ENCODE measurements at places on chromosomes 6 and 20.

DNA sequence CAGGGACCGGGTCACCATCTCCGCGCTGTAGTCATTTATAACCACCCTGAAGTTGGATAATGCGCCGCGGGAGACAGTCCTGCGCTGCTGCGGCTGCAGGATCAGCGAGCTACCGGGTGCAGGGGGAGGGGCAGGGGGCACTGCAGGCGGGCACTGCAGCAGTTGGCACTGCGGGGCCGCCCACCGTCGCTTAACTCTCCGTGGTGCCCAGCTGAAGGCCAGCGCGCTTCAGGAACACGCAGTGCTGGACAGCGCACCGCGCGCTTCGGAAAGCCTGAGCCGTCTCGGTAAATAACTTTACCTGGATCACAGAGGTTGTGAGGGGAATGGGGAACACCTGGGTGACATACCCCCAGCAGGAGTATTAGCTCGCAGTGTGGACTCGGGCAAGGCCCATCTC, 12.4 kb upstream of the LRFN2 start:
- DNase-seq: no peak

DNA sequence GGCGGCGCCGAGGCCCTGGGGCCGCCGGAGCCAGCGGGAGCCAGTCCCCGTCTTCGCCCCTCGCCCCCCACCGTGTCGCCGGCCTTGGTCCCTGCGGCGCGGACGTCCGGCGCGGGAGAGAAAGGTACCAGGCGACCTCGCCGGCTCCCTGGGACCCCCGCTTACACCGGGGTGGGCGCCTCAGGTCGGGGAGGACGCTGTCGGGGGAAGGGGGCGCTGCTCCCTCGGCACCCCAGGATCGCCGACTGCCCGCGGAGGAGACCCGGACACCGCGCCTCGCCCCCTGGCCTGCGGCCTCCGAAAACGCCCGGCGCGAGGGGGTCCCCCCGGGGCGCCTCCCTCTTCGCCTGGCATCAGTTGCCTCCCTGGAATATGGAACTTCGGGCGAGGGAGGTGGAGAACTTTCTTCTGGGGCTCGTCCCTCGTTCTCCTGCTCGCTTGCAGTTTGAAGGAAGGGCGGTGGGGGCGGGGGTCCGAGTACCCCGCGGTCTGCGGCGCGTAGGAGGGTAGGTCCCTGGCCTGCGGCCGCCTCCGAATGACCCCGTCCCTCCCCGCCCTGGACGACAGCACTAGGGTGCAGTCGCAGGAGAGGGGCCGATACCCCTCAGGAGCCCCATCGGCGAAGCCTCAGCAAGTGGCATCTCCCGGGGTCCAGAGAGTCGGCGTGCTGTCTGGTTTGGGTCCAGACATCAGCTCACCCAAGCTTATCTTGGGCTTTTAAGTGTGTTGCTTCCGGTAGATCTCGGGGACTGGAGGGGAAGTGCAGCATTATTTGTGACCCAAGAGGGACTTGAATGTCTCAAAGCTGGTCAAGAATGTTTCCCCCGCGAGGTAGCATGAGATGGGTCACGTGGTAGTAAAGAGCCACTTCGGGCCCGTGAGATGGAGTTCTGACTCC, 549 bp downstream of the ANKRD6 start:
- DNase-seq: no peak

DNA sequence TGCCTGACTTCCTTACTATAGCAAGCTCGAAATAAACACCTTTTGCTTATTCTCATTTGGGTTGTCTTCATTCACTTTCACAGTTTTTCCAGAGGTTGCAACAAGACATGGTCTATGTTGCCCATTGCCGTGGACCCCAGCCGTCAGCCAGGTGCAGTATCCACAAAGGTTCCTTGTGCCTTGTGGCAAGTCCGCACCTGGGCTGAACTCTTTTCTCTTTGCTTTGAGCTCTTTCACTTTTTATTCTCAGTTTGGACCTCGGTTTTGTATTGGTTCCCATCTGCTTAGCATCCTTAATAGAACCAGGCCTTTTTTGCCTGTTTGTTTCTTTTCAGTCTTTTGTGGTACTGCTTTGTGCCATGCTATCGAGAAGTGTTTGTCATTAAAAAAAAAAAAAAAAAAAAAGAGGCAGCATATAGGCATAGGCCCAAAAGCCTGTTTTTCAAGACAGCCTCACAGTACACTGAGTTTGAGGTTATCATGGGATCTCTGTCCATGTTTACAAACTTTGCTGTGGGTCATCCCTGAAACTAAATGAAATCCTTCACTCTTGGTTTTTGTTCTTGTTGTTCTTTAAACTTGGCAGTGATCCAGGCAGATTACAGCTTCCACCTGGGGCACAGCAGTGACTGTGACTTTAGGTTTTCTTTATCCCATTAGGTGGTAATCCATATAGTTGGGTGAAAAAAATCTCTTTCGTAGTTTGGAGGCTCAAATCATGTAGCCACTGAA, 33.3 kb downstream of the GSTA3 start:
- DNase-seq: no peak

GRCh38 chr6:69801711-69802110, 4.9 kb upstream of the LMBRD1 start:
- no peak for DNase-seq

- no peak for DNase-seq
These were observed 29.8 kb downstream of the USP45 start for GRCh38 chr6:99485395-99485773.

- no peak for DNase-seq
These were observed 441.3 kb downstream of the GJA1 start for GRCh38 chr6:121876721-121877120.

DNA sequence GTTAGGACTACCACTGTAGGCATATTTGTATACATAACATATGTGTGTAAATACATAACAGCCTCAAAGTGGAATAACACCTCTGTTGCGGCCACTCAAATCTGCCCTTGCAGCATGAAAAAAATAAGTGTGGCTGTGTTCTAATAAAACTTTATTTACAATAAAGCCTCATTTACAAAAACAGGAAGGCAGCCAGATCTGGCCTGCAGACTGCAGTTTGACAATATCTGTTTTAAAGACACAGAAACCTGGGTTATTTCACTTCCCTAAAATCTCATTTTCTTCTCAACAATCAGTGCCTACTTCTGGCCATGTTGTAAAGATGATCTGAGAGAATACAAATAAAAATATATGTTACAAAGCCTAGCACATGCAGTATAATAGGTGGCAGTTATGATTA, 53.9 kb upstream of the SCML4 start:
- DNase-seq: no peak

All from RWPE2 (cell line).